Breast epithelium (tissue), 4 donors: ENCODE measurements at places on chromosomes 7 and 10.

DNA sequence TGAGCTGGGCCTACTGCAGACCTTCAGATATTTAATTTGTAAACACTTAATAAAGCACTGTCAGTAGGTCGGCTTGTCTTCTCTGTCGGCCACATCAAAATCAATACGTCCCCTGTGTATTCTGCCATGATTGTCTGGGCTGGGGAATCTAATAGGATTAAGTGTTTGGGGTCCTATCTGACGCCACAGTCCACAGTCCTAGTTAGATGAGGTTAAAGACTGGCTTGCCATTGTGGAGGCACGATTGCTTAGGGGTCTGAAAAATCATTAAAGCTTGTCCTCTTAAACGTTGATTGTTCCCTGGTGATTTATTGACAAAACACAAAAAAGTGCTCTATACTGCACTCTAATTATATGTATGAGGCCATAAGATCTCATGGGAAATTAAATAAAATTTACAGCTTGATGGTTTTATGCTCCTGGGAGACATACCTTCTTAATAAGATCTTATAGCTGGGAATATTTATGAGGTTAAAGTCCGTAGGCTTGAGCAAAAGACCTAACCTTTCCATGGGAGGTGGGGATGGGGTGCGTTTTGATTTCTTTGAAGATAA, 650.3 kb upstream of the GALNT17 start:
- DNase-seq, result no peak

- no peak for DNase-seq
Measured at GRCh38 chr10:25052012-25052411, 35.6 kb downstream of the THNSL1 start.

DNA sequence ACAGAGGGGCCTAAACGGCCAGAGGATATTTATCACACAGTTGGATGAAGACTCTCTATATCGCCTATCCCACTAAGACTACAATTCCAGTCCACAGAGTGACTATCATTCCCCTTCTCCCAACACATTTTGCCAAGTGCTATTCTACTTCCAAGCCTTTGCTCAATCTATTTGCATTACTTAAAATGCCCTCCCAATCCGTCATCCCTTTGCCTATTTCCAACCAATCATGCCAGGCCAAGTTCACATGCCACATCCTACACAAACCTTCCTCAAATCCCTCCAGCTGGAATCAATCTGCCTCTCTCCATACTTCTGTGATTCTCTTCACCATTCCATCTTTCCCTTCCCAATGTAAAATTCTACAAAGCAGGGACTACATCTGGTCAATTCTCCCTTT, 38.2 kb downstream of the SMURF1 start:
- no peak for DNase-seq

DNA sequence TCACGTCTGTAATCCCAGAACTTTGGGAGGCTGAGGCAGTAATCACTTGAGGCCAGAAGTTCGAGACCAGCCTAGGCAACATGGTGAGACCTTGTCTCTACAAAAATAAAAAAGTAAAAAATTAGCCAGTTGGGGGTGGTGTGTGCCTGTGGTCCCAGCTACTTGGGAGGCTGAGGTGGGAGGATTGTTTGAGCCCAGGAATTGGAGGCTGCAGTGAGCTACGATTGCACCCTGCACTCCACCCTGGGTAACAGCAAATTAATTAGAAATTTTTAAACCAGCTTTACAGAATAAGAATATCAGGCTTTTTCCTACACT, 136.0 kb downstream of the EPC1 start:
- DNase-seq, result no peak

DNA sequence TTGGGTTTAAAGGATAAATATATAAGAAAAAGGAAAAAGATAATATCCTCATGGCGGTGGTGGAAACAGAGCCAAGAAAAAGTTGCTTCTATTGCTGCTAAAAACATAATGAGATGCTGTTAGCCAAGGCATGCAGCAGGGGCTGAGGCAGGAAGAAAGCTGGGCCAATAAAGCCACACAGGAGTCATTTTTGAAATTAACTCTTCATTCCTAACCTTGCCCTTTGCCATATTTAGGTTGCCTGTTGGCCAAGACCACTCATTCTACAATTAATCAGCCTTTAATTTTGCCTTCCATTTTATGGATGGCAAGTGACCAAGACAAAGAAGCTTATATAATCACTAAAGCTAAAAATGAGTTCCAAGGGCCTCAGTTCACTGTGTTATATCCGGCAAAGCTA, 58.2 kb downstream of the ARMH3 start:
- no peak for DNase-seq

DNA sequence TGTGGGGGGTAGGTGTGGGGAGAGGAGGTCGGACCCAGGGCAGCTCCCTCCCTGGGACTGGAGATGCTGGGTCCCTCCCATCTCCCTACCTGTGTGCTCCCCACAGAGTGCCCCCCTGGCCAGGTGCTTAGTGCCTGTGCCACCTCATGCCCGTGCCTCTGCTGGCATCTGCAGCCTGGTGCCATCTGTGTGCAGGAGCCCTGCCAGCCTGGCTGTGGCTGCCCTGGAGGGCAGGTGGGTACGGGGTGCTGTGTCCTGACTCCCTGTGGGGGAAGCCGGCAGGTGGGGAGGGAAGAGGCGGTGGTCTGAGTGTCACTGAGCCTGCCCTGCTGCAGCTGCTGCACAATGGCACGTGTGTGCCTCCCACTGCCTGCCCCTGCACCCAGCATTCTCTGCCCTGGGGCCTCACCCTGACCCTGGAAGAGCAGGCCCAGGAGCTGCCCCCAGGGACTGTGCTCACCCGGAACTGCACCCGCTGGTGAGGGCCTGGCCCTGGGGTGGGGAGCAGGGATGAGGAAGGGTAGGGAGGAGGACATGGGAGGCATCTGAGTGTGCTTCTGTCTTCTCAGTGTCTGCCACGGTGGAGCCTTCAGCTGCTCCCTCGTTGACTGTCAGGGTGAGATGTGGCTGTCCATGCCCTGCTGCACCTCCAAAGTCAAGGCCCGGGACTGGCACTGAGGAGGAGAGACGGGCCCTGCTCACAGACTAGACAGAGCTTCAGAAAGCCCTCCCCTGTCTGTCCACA, 11.7 kb upstream of the ZNF862 start:
- DNase-seq, result peak; percentile 30

- no peak for DNase-seq
Measured at GRCh38 chr7:157120181-157120580, 18.5 kb upstream of the UBE3C start.

DNA sequence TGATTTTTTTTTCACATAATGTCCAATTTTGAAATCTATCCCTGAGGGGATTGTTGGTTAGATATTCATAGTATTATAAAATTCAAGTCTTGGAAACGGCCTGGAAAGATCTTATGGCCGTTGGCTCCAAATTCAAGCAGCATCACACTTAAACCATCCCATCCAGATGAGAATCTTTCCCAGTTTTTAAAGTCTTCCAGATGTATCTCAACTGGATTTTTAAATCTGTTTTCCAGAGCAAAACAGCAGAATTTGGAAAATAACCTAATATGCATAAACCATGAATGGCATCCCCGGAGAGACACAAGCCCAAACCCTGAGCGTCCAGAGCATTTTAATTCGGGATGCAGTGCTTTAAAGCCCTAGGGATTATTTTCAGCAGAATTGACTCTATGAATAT, 208.2 kb upstream of the PRKCQ start:
- DNase-seq, result no peak

DNA sequence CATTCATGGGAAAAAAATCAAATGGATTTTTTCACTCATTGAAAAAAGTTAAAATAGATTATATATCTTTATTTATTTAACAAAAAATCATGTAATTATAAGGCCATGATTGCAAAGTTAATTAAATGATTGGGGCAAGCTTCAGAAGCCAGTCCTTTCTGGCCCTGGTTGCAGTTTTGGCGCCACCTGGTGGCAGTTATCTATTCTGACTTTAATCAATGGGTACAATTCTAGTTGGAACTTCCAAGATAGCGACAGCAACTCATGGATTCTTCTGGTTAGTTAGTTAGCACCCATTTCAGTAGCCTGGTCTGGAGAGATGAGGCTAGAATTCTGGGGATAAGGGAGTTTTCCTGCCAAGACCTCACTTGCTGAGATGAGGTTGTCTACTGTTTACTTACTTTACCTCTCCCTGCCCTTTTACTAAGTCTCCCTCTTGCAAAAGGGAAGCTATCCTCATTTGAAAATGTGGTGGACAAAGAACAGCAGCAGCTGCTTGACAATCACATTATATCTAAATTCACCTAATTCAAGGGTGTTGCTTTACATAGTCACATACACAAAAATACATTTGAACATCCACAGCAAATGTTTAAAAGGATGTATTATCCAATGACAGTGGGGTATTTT, 42.3 kb downstream of the NOC3L start:
- DNase-seq, result peak; percentile 71

GRCh38 chr10:7333961-7334641, 76.7 kb downstream of the SFMBT2 start:
- DNase-seq, result no peak

DNA sequence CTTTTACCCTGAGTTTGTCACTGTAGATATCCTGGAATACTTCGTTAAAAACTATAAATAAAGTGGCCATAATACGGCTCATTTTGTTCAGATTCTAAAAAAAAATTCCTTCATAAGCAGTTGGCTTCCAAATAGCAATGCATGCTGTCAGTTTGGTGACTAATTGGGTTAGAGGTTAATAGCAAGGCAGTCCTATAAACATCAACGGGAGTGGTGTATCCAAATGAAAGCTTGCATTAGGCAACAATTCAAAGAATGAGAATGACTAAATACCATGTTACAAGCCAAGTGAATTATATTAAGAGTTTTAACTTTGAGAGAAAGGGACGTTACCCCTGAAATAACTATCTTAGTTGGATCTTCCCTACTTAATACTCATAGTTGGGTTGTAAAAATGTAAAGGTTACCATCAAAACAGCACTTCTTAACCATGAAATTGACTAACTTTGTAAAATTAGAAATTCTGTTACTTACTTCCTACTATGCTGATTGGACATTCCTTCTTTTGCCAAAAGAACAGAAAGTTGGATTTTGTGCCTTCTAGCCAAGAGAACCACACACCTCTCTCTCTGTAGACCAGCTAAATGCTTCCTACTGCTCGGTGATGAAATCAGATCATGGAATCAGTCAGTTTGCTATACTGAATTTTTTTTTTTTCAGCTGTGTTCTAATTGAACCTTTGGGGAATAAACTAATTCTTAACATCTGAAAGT, 98.0 kb downstream of the KAT6B start:
- DNase-seq, result no peak

DNA sequence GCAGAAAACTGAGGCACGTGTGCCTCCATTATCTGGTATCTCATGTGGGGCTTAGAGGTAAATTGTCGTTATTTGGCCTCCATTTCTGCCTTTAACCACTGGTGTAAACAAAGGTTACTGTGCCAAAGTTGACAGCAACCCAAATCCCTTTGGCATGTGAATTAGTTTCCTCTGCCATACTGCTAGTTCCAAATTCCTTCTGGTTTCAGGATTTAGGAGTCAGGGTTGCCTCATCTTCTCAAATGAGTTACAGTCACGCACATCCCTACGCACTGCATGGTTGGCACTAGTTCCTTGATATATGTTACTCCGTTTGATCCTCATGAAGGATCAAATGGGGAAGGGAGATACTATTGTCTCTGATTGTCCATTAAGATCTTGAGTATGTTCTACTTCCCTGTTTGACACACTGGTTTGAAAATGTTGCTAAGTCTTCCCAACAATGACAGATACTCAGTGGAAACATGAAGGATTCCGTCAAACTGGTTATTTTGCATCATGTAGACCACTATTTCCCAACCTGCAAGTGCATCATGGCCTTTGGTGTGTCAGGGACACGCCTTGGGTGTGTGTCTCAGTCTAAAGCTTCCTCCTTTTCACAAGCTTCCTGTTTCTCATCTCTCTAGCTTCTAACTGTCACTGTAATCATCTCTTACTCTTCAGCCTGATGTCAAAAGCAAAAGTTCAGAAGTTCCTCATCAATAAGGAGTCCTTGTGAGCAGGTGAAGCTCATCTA, at the start of gene LIPN:
Gene LIPN (plus strand): TSS at position 655 of the 736 bp plus-strand sequence. CDS start 1,386 bp downstream, outside the sequence.
- no peak for DNase-seq

- no peak for DNase-seq
Measured at GRCh38 chr10:121753726-121754476, 155.7 kb upstream of the FGFR2 start.

GRCh38 chr7:93198472-93198871, 27.8 kb downstream of the HEPACAM2 start:
- no peak for DNase-seq

DNA sequence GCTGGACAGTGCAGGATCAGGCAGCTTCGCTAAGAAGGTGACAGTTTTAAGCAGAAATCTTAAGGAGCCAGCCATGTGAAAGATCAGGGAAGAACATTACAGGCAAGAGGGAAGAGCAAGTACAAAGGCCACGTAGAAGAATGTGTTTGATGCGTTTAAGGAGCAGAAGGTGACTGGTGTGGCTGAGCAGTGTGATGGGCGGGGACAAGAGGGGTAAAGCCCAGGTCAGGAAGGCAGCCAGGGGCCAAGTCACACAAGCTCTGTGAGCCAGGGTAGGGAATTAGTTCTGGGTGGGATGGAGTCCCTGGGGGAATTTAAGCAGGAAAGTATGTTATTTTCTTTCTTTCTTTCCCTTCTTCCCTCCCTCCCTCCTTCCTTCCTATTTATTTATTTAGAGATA, 166.9 kb downstream of the SH3PXD2A start:
- no peak for DNase-seq

GRCh38 chr10:49178489-49179471, 9.4 kb downstream of the TMEM273 start:
- no peak for DNase-seq

- no peak for DNase-seq
Measured at GRCh38 chr7:31000161-31000693, 36.5 kb downstream of the GHRHR start.

DNA sequence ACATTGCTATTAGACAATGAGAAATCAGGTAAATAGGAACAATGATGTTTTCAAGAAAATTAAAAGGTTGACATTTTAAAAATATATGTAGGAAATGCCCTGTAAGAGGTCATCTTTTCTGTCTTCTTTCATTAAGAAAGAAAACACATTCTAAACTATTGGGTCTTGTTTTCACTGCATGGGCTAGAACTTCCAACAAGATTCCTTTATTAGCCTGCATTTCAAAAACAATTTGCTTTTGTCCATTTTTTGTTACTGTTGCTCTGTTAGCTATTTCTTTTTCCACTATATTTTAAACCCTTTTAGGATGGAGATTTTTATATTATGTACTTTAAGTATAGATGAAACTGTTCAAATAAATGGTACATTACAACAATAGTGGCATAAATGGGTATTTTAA, 9.2 kb downstream of the REEP3 start:
- no peak for DNase-seq
